ENCODE measurements at places on chromosomes 3 and 15.

GRCh38 chr15:63436872-63437375, 55.3 kb upstream of the CA12 start:
- DNase-seq: peak; percentile 69
- H3K36me3 ChIP-seq: no peaks in the 10 kb centered on the region
- peak overlapping the region; percentile 76 for H3K27ac ChIP-seq
- peaks cover 3% of the 10 kb centered on the region for H3K27me3 ChIP-seq
- H3K4me3 ChIP-seq: no peak overlapping the region
- H3K4me1 ChIP-seq: peaks cover 28% of the 10 kb centered on the region

GRCh38 chr15:66730168-66731021, 28.4 kb downstream of the SMAD6 start:
- DNase-seq: no peak
- H3K27ac ChIP-seq: no peak overlapping the region
- H3K27me3 ChIP-seq: peaks cover 8% of the 10 kb centered on the region
- no peak overlapping the region for H3K4me3 ChIP-seq
- H3K4me1 ChIP-seq: no peaks in the 10 kb centered on the region
- no peaks in the 10 kb centered on the region for H3K36me3 ChIP-seq

GRCh38 chr3:85725809-85726208, 767.0 kb downstream of the CADM2 start:
- H3K36me3 ChIP-seq: no peaks in the 10 kb centered on the region
- no peak overlapping the region for H3K4me3 ChIP-seq
- no peaks in the 10 kb centered on the region for H3K4me1 ChIP-seq
- no peaks in the 10 kb centered on the region for H3K27me3 ChIP-seq

DNA sequence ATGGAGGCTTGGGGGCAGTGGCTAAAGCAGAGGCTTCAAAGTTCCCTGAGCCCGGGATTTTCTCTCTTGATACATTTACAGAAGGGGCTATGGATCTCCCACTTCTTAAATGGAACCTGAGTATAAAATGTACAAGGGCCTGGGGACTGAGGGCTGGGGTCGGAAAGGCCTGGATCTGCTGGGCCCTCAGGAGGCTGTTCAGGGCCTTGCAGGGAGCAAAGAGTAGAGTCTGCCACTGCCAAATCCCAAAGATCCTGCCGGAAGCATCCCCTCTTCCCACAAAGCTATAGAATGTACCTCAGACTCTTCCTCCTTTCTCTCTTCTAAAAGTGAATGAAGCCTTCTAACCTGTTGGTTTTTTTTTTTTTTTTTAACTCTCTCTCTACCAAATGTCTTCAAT, 59.8 kb upstream of the ARHGEF3 start:
- no peaks in the 10 kb centered on the region for H3K27me3 ChIP-seq
- no peak for DNase-seq
- peak overlapping the region; percentile 82 for H3K27ac ChIP-seq
- H3K4me3 ChIP-seq: peak overlapping the region; percentile 13

DNA sequence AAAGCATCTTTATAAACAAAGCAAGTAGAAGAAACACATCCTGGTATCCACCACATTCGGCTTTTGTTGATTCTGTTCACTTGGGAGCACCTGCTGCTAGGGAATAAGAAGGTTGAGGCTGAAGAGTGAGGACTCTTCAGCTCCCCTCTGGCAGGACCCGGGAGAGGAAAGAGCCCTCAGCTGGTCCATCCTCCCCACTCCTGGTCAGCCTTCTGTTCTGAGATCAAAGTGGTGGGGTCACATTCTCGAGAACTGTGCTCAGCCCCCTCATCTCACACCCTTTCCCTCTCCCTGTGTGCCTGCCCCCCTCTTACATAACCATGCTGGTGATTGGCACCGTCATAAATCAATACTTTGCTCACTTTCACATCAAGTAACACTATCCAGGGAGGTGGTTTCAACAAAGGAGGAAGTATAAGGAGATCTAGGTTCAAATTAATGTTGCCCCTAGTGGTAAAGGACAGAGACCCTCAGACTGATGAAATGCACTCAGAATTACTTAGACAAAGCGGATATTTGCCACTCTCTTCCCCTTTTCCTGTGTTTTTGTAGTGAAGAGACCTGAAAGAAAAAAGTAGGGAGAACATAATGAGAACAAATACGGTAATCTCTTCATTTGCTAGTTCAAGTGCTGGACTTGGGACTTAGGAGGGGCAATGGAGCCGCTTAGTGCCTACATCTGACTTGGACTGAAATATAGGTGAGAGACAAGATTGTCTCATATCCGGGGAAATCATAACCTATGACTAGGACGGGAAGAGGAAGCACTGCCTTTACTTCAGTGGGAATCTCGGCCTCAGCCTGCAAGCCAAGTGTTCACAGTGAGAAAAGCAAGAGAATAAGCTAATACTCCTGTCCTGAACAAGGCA, at the start of gene NR1I2:
Gene NR1I2, plus strand, starts transcription at position 772 of the 869 bp plus-strand sequence.
- no peak within 1 kb of the TSS for H3K4me3 ChIP-seq
- no peak for DNase-seq
- H3K4me1 ChIP-seq: peaks cover 6% of the 10 kb centered on the region
- H3K36me3 ChIP-seq: no peaks in the 10 kb centered on the region

- DNase-seq: no peak
- peaks cover 21% of the 10 kb centered on the region for H3K4me1 ChIP-seq
- peak overlapping the region; percentile 76 for H3K27ac ChIP-seq
- no peak overlapping the region for H3K4me3 ChIP-seq
- peaks cover 38% of the 10 kb centered on the region for H3K27me3 ChIP-seq
Measured at GRCh38 chr15:83200162-83200561, 7.5 kb downstream of the HDGFL3 start.

DNA sequence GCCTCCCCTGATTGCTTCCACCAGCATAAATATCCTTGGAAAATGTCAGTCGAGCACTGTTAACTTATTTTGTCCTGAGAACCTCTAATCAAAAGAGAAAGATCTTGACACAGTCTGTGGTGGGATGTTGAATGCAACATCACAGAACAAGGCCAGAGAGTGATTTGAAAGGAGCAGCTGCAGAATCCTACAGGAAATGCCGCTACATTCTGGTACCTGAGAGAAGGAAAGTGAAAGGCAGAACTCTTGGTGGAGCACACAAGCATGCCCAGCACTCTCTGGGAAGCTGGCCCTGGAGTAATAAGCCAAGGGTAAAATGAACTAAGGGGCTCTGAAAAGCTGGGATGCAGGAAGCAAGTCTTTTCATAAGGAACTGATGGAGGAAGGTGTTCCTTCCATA, 75.8 kb downstream of the CBLB start:
- no peaks in the 10 kb centered on the region for H3K27me3 ChIP-seq
- H3K36me3 ChIP-seq: peaks cover 66% of the 10 kb centered on the region
- no peak overlapping the region for H3K4me3 ChIP-seq
- H3K27ac ChIP-seq: peak overlapping the region; percentile 40
- peaks cover 49% of the 10 kb centered on the region for H3K4me1 ChIP-seq

- no peaks in the 10 kb centered on the region for H3K27me3 ChIP-seq
- peaks cover 14% of the 10 kb centered on the region for H3K4me1 ChIP-seq
- H3K36me3 ChIP-seq: peaks cover 25% of the 10 kb centered on the region
- H3K27ac ChIP-seq: no peak overlapping the region
- H3K4me3 ChIP-seq: no peak overlapping the region
Measured at GRCh38 chr3:4528819-4529600, 35.9 kb downstream of the ITPR1 start.

- no peak overlapping the region for H3K27ac ChIP-seq
- H3K4me3 ChIP-seq: no peak overlapping the region
- H3K4me1 ChIP-seq: no peaks in the 10 kb centered on the region
- no peak for DNase-seq
Measured at GRCh38 chr15:80567721-80568157, 127.4 kb upstream of the ABHD17C start.

GRCh38 chr3:102790747-102791325, 356.0 kb downstream of the ZPLD1 start:
- no peak for DNase-seq
- no peaks in the 10 kb centered on the region for H3K27me3 ChIP-seq
- H3K4me1 ChIP-seq: no peaks in the 10 kb centered on the region

GRCh38 chr3:2268779-2269178, 170.1 kb downstream of the CNTN4 start:
- H3K27ac ChIP-seq: no peak overlapping the region
- no peaks in the 10 kb centered on the region for H3K36me3 ChIP-seq
- H3K27me3 ChIP-seq: no peaks in the 10 kb centered on the region
- H3K4me3 ChIP-seq: no peak overlapping the region
- no peaks in the 10 kb centered on the region for H3K4me1 ChIP-seq
- DNase-seq: no peak

GRCh38 chr3:124890573-124891190, 3.5 kb upstream of the ITGB5 start:
- DNase-seq: no peak
- H3K27me3 ChIP-seq: peaks cover 32% of the 10 kb centered on the region
- no peak overlapping the region for H3K4me3 ChIP-seq
- no peaks in the 10 kb centered on the region for H3K36me3 ChIP-seq
- peaks cover 5% of the 10 kb centered on the region for H3K4me1 ChIP-seq

DNA sequence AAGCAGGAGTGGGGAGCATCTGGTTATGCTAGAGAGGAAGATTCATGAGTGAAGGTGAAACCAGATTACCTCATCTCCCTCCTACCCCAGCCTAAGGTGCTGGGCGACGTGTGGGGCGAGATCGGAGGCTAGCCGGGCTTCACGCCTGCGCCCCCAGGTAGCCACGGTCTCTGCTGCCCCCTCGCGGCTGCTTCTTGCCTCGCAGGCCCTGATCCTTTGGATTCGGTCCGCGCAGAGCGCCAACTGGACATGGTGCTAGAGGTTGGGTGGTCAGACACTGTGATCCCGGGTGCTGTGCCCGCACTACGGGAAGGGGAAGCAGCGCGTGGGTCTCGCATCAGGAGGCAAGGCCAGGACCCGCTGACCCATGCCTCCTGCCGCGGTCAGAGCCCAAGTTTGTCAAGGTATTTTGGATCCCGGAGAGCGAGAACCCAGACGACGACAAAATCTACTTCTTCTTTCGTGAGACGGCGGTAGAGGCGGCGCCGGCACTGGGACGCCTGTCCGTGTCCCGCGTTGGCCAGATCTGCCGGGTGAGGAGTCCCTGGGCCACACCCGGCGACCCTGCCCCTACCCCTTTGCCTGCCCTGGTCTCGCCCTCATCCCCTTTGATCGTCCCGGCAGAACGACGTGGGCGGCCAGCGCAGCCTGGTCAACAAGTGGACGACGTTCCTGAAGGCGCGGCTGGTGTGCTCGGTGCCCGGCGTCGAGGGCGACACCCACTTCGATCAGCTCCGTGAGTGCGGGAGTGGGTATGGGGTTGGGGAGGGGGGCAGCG, 4.2 kb downstream of the SEMA3B start:
- DNase-seq: peak; percentile 82
- H3K4me1 ChIP-seq: peaks cover 11% of the 10 kb centered on the region
- peak overlapping the region; percentile 64 for H3K4me3 ChIP-seq
- no peaks in the 10 kb centered on the region for H3K36me3 ChIP-seq

- DNase-seq: no peak
- H3K36me3 ChIP-seq: no peaks in the 10 kb centered on the region
- no peaks in the 10 kb centered on the region for H3K4me1 ChIP-seq
Measured at GRCh38 chr15:62895905-62896316, 146.6 kb upstream of the TPM1 start.

- H3K4me3 ChIP-seq: no peak overlapping the region
- no peaks in the 10 kb centered on the region for H3K27me3 ChIP-seq
- H3K4me1 ChIP-seq: no peaks in the 10 kb centered on the region
- no peak for DNase-seq
- no peak overlapping the region for H3K27ac ChIP-seq
- no peaks in the 10 kb centered on the region for H3K36me3 ChIP-seq
Measured at GRCh38 chr3:40445880-40446279, 11.3 kb upstream of the RPL14 start.

- no peak overlapping the region for H3K27ac ChIP-seq
- H3K4me1 ChIP-seq: no peaks in the 10 kb centered on the region
- no peaks in the 10 kb centered on the region for H3K27me3 ChIP-seq
- no peak overlapping the region for H3K4me3 ChIP-seq
- no peaks in the 10 kb centered on the region for H3K36me3 ChIP-seq
Measured at GRCh38 chr3:54599716-54600115, 328.1 kb downstream of the LRTM1 start.

GRCh38 chr15:96362755-96363651, 32.5 kb downstream of the NR2F2 start:
- peaks cover 81% of the 10 kb centered on the region for H3K27me3 ChIP-seq
- peaks cover 9% of the 10 kb centered on the region for H3K4me1 ChIP-seq
- H3K27ac ChIP-seq: no peak overlapping the region

DNA sequence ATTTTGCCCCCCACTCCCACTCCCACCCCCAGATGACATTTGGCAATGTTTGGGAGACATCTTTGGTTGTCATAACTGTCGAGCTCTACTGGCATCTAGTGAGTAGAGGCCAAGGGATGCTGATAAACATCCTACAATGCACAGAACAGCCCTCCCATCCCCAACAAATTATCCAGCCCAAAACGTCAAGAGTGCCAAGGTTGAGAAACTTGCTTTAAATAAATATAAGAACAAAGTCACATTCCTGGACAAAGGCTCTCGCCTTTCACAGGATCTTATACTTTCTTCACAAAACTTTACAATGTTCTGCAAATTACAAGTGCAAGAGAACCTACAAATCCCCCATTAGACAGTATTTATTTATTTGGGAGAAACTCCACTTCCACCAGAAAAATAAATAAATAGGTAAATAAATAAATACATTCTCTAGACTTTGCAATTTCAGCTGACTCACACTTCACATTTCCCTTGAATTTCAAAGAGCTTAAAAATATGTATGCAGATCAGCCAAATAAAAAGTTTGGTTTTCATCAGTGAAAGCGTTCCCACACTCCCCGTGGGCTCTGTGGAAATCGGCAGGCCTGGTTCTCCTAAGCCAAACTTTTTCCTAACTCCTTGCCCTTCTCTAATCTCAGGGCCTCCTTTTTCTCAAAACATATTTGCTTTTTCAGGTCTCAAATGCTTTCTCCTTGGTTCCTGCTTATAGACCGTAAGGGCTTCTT, 12.7 kb upstream of the CPA3 start:
- no peaks in the 10 kb centered on the region for H3K36me3 ChIP-seq
- H3K27me3 ChIP-seq: no peaks in the 10 kb centered on the region
- no peak overlapping the region for H3K27ac ChIP-seq
- no peak for DNase-seq

GRCh38 chr3:133162265-133162664, 124.1 kb downstream of the TMEM108 start:
- no peak for DNase-seq
- no peak overlapping the region for H3K27ac ChIP-seq
- no peaks in the 10 kb centered on the region for H3K36me3 ChIP-seq

GRCh38 chr3:182861348-182861747, 68.0 kb downstream of the ATP11B start:
- peaks cover 22% of the 10 kb centered on the region for H3K4me1 ChIP-seq
- H3K4me3 ChIP-seq: no peak overlapping the region
- H3K27ac ChIP-seq: no peak overlapping the region
- no peaks in the 10 kb centered on the region for H3K27me3 ChIP-seq

GRCh38 chr3:193743702-193744047, 150.7 kb downstream of the OPA1 start:
- no peak overlapping the region for H3K4me3 ChIP-seq
- H3K4me1 ChIP-seq: peaks cover 6% of the 10 kb centered on the region
- no peak overlapping the region for H3K27ac ChIP-seq
- no peak for DNase-seq
- no peaks in the 10 kb centered on the region for H3K36me3 ChIP-seq
